Mesenteric fat pad (tissue), 1 donor: ENCODE measurements at places on chromosomes 3 and 15. TPM values are rescaled to one million over a fixed set of nuclear protein-coding genes. Genes with fewer than 3 reads are reported as not detected.

The AMIGO3 gene
- total RNA-seq = not detected

The CCDC13 gene
- 1.3 TPM for total RNA-seq

The FBXW12 gene
- not detected for total RNA-seq

- no peak for DNase-seq
Observed at GRCh38 chr3:48215466-48215865, 7.8 kb upstream of the CAMP start.

DNA sequence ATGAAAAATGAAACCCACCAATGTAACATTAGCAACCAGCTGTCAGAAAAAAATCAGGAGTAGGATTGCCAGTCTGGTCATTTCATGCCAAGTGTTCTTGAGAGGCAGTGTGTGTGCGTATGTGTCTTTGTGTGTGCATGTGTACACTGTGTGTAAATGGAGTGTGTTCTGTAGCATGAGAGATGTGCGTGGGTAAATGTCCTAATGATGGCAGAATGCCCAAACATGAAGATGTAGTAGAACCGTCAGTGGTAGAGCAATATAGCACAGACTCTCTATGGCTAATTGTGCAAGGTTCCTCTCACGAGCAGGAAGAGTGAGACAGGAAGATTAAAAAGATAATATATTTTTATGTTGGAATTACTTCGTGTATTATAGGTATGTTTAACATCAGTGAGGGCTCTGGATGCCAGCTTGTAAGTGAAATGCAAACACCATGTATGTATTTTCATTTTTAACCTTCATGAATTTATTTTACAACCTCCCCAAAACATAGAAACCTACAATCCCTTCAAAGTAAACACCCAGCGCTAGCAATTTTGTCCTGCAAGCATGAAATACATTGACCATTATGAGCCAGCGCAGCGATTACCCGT lies 1038.7 kb downstream of the IGSF11 start:
- DNase-seq = no peak

DNA sequence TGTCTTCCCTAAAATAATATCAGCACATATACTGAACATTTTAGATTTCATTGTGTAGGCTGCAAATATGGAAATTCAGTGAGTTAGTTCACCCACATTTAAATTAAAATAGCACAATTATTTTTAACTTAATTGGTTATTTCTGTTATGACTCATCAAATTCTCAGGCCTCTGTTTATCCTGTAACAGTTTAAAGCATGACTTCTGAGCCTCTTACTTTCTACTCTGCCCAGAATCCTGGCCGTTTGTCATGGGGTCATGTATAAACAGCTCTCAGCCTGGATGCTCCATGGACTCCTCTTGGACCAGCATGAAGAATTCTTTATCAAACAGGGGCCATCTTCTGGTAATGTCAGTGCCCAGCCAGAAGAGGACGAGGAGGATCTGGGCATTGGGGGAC lies 12.2 kb downstream of the TUBGCP4 start:
- no peak for DNase-seq

DNA sequence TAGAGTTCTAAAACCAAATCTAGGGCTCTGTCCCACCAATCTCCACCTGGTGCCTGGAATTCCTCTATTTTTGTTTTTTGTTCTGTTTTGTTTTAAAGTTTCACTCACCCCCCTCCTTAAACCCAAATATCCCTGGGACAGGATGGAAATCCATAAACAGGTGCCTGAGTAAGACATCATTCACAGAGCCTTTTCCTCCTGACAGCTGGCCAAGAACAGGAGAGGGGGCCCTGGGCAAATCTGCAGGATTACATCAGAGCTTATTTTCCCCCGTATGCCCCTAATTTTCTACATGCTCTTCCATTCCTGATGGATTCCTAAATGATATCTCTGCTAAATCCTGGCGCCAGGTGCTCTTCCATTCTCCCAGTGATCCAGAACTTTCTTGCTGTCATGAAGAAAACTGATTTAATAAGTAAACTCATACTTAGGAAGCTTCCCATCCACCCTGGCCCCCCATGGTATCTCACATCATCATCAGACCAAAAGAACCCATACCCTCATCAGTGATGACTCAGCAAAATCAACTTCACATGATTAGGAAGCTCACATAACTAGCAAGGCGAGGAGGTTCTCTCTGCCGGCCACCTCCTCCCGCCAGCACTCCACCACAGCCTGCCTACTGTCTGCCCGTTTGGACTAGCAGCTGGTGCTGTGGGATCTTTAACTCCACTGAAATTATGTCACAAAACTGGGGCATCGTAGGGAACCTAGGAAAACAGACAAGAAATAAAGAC lies 61.0 kb downstream of the LIPC start:
- peak; percentile 12 for DNase-seq

DNA sequence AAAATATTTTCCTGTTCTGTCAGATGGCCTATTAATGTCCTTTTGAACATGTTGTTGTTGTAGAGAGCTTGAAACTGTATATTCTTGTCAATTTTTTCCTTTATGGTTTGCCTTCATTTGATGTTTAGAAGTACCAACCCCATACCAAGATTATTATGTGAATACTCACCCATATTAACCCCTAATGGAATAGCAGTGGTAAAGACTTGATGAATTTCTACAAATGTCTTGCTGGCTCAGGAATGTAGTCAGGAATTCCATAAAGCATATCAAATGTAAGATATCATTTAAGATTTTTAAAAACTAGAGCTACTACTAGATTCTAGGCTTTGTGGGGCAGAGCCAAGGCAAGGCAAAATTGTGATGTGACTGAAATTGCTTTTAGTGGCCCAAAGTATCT lies 30.0 kb downstream of the MYO5A start:
- no peak for DNase-seq

DNA sequence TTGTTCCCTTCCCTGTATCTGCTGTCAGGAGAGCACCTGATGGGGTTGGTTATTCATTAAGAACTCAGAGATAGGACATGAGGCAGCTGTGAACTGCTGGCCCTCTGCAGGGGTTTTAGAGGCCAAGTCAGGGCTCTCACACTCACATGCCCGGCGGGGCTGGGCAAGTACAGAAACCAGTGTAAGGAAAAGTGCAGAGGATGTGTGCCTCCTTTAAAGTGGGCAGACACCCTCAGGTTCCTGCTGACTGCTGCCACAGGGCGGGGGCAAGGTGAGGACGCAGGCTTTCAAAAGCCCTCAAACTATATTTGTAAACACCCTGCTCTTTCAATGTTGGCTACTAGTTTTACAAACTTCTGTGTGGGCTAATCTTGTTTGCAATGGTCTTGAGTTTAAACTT lies 22.4 kb downstream of the CXCR6 start:
- DNase-seq = no peak

DNA sequence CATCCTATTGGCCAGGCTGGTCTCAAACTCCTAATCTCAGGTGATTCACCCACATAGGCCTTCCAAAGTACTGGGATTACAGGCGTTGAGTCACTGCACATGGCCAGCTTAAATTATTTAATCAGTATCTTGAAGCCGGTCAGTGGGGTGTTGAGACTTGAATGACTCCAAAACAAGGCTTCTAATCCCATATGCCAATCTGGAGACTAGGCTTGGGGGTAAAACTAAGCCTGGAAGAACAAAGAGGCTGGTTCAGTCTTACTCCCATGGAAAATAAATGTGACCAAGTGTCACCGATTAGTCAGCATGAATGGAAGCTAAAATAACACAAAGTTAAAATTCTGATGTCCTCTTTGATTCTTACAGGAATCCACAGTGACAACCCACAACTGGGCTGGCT lies 509.1 kb downstream of the FOXP1 start:
- no peak for DNase-seq
